Activated CD8-positive, alpha-beta memory T cell treated with anti-CD3 and anti-CD28 coated beads for 48 hours (primary cell): ENCODE measurements at places on chromosomes 16 and 17.

- no peak for DNase-seq
Measured at GRCh38 chr16:51759329-51759728, 608.3 kb upstream of the SALL1 start.

DNA sequence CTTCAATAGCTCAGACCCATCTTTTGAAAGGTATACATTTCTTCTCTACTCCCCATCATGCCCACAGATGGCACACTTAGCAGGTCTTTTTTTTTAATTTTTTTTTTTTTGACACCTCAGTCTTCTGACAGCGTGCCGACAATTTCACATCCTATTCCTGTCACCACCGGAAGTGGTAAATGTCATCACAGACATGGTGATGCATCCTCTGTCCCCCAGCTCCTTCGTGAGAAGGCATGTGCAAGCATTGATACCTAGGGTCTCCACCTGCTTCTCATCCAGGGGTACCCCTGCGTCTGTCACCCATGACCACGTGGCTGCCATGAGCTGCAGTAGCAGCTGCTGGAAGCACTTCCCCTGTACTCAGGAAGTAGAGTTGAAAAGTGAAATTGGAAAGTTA, 35.6 kb downstream of the ELAC2 start:
- DNase-seq = no peak

- no peak for DNase-seq
Measured at GRCh38 chr16:14337303-14338191, 266.4 kb downstream of the MRTFB start.

GRCh38 chr16:75083813-75084212, 32.8 kb downstream of the LDHD start:
- no peak for DNase-seq

- no peak for DNase-seq
Measured at GRCh38 chr16:86682219-86682904, 104.0 kb downstream of the FOXL1 start.

DNA sequence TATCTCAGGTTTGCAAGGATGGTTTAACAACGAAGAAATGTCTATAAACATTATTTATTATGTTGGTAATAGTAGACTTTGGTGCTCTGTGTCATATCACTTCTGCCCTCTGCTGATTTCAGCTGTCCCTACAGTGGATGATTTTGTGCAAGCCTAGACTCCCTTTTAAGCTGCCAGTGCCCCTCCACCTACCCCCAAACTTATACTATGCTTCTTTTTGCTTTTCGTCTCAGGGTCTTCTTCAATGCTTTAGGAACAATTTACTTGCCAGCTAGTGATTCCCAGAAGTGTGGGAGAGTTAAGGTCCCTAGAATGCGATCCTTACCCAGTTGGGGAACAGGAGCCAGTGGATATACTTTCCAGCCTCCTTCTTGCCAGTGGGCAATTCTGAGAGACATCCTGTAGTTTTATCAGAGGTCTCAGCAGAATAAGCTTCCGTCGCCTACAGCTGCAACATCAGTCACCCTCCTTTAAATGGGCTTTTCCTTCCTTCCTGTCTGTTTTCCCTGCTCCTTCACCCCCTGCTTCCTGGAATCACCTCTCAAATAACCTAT, 4.1 kb downstream of the ICAM2 start:
- DNase-seq = no peak

DNA sequence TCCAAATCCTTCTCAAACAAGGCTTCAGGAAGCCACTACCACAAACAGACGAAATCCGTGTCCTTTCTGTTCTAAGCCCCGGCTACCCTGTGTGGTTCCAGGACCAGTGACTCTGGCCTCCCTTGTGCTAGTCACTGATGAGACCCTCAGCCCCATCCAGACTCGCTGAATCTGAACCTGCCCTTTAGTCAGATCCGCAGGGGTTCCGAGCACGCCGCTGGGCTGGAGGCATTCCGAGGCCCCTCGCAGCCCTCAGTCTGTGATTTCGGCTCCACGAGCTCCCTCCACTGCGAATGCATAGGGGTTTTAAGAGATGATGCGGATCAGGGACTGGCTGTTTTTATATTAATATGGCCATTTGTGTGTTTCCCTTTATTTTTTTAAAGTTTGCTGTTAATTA, 292.7 kb downstream of the IRF8 start:
- no peak for DNase-seq

GRCh38 chr17:44934745-44935105, 12.8 kb downstream of the KIF18B start:
- no peak for DNase-seq

- DNase-seq = no peak
Measured at GRCh38 chr16:89554343-89554742, 6.1 kb upstream of the RPL13 start.

DNA sequence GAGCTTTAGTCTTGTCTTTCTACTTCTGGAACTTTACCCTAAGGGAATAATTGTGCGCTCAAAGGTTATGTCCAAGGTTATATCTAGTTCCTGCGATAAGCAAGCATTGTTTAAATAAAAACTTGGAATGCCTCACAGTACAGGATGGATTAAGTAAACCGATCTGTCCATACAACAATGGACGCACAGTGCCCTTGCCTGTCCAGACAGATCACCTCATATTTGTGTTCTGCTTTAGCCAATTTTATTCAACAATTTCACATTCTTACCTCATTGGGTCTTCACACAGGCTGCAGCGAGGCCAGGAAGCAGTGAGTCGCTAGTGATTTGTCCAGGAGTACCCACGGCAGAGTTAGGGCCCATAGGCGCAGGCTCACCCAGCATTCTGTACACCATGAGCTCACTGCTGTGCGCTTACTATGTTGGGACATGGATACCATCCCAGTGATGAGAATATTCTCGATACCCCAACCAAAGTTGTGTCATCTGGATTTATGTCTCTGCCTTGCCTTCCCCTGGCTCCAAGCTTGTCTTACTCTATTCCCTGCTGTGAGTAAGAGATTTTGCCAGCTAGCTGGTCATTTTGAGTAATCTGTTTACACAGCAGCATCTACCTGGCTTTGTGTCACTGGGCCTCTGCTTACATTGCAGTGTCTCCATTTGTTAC, 39.8 kb downstream of the USP43 start:
- no peak for DNase-seq

DNA sequence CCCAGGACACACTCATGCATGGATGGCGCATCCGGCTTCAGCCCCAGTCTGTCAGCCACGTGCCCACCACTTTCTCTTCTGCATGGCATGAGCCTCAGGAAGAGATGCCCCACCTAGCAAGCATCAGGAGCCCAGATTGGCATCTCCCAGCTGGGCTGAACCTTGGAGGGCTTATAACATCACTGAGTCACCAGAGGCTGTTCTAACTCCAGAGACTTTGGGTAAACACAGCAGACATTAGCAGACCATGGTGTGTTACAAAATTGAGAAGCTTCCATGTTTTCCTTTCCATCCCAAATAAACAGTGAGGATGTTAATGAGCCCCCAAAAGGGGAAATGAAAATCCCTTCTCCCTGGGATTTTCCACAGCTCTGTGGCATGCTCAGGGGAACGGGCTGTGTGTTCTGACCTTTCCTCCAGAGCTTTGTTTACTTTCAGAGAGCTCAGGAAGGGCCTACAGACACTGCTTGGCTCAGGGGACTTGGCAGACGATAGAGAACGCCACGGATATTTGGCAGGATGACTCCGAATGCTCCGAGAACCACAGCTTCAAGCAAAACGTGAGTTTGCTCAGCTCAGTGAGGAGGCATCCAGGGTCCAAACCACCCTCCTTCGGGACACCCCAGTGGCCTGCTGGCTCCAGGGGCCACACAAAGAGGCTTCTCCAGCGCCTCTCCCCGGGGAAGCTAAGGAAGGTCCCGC, 16.5 kb downstream of the GLP2R start:
- DNase-seq = no peak

DNA sequence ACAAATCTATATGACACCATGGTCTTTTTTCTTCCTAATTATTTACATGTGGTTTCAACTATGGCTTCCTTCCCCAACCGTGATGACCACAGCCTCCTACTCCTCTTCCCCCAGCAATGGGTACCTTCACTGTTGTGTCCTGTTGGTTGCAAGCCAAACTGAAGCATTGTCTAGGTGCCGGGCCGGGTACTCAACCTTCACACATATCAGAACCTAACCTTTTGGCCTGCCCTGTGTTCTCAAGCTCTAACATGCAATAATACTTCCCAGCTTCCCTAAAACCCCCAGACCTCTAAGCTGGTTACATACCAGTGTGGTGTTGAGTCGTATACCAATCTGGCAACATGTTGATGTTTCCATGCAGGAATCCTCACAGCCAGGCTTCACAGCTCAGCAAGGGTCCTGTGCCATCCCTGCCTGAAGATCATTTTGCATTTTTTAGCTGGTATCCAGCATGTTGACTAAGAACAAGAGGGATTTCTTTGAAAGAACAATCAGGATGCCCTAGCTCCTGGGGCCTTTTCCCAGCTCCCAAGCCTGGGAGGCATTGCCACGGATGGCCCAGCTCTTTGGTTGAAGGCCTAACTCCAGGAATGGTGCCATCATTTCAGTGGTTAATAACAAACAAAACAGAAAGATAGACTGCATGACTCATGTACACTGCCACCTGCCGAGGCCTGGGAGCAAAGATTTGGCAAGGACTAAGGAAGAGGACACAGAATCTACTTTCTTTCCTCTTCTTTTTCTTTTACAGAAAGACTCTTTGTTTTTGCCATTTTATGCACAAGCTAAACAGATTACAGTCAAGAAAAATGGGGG, 373.7 kb upstream of the SALL1 start:
- no peak for DNase-seq

DNA sequence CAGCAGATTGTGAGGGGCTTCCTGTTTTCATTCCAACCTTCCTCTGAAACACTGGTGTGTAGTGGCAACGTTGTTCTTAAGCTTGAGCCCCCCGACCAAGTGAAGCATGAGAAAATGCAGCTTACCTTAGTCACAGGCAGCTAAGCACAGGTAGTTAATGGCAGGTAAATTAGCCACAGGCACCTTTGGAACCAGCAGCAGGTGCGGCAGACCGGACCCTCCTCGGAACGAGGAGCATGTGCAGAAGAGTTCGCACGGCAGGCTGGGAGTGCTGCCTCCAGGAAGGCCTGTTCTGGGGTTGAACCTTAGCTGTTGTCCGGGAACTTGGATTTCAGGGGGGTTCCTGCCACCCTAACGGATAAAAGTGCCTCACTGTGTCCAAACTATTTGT, 7.2 kb upstream of the IRF8 start:
- no peak for DNase-seq

- no peak for DNase-seq
Measured at GRCh38 chr17:72763981-72764380, 328.5 kb downstream of the SLC39A11 start.
